ENCODE measurements at places on chromosomes 3 and 15. TPM values are rescaled to one million over a fixed set of nuclear protein-coding genes. Genes with fewer than 3 reads are reported as not detected.

Gene VWA5B2
- not detected for total RNA-seq

Gene IRAK2
- 3.7 TPM for total RNA-seq

Gene PATL2
- total RNA-seq = 55.2 TPM

Gene NME9
- total RNA-seq = 0.57 TPM

- DNase-seq = no peak
Observed at GRCh38 chr3:72694398-72694797, 153.8 kb downstream of the SHQ1 start.

DNA sequence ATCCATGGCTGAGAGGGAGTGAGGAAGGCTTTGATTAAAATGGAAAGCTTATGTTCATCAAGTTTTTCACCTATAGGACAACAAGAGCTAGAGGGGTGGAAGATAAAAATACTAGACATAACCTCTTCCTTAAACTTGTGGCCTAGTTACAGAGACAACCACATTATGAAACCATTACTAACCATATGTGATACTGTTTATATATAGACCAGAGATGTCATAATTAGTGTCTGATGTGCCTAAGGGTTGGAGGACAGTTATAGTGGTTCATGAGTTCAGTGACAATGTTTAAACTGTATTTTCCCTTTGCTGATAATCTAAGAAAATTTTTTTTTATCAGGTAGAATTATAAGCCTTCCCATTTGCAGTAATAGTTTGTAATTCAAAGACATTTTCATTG lies 23.7 kb downstream of the PHLDB2 start:
- no peak for DNase-seq

- no peak for DNase-seq
Observed at GRCh38 chr15:66763186-66764071, 61.4 kb downstream of the SMAD6 start.

DNA sequence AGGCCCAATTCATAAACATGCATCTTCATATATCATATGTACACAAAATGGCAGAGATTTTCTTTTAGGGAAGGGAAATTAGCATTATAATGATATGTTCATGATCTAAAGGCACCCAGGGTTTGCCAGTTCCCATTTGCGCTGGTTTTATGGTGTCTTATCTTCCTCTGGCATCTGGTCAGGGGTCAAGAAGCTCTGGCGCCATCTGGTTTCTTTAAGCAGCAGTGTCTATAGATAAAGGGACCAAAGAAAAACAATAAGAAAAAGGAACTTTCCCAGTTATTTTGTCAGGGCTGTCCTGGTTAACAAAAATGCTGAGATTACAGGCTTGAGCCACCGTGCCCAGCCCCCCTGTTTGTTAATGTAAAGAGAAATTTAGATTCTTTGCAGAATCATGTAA lies 3.3 kb upstream of the DCP1A start:
- DNase-seq = no peak

DNA sequence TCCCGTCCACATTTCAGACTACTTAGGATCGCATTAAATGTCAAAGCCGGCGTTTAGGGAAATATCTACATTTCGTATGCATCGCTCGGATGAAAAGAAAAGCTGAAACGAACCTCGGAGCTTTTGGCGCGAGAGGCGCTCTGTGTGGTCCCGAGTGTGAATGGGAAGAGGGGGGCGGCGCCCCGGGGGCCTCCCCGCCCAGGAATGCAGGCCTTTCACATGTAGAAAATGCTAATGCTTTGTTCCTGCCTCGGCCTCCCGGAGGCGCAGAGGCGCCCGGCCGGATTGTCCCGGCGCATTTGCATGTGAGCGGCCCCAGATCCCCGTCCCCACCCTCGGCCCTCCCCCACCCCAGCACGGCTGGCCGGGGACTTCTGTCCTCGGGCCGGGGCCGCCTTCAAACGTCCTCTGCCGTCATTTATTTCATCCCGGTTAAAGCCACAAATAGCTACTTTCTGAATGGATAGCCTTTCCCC lies 37.0 kb upstream of the TRIM71 start:
- DNase-seq = no peak
